Hypothalamus (tissue), 51 donors: ENCODE measurements at places on chromosomes 1 and 21.

- no peak for DNase-seq
Observed at GRCh38 chr1:179826626-179827280, 50.9 kb downstream of the TOR1AIP2 start.

DNA sequence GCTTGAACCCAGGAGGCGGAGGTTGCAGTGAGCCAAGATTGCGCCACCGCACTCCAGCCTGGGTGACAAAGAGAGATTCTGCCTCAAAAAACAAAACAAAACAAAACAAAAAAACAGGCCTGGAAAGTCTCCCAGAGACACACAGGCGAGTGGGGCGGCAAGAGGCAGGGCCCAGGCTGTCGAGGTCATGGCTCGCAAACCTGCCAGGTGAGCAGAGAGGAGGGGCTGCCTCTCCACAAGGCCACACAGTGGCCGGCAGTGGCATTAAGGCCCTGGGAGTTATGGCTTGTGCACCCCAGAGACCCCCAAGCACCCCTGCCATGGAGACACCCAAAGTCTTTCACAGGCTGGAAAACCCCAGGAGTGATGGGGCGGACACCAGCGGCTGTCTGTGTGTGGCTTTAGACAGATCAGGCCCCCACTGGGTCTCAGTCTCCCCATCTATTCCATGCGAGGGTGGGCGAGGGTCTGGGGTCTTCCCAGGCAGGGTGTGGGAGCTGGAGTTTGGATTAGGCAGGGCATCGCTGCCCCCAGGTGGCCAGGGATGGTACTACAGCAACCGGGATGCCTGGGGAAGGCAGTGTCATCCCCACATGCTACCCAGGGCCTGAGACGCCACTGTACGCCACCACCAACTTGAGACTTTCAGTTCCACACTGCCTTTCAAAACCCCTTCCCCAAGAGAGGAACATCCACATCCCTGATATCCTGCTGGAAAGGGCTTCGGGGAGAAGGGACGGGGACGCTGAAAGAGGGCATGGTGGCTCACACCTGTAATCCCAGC is 7.3 kb upstream of the CTRC start:
- DNase-seq, result peak; percentile 62

- no peak for DNase-seq
Observed at GRCh38 chr21:43354026-43354420, 72.9 kb downstream of the SIK1 start.

GRCh38 chr1:225476100-225476511 is 48.3 kb upstream of the LBR start:
- DNase-seq, result no peak

DNA sequence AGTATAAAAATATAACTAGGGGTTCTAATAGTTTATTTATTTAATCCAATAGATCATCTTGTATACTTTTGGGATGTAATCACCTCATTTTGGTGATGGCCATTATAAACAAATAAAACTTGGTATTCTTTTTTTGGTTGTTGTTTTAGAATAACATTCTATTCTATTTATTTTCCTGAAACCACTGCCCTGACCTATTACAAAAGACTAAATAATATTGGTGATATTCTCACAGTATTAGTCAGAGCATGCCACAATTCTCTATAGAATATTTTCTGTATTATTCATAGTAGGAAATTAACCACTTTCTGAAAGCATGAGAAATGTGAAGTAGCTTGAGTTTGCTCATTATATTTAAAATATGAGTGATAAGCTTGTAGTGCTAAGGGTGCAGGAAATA is 54.1 kb upstream of the LRRC7 start:
- no peak for DNase-seq

GRCh38 chr21:41037212-41037611 is 130.7 kb upstream of the BACE2 start:
- no peak for DNase-seq

GRCh38 chr1:2561446-2561845 is 5.3 kb downstream of the TNFRSF14 start:
- DNase-seq, result no peak

GRCh38 chr1:5997316-5997715 is 5.1 kb upstream of the NPHP4 start:
- DNase-seq, result no peak

DNA sequence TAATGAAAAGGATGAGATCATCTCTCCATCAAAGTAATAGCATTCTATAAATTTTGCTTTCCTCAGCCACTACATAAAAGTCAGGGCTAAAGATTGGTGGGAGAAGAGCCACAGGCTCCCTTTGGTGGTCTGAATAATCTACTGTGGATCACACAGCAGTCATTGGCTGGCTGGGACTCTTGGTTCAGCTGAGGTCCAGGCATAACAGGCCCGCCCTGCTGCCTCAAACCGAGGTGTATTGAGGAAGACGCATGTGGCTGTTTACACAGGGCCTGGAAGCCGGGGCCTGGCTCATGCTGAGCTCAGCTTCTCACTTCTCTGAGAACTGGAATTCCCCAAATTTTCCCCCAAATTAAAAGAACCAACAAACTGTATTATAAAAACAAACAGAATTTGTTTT is 139.2 kb downstream of the PTPRC start:
- no peak for DNase-seq

- no peak for DNase-seq
Observed at GRCh38 chr1:160056648-160057169, 13.3 kb downstream of the KCNJ10 start.

DNA sequence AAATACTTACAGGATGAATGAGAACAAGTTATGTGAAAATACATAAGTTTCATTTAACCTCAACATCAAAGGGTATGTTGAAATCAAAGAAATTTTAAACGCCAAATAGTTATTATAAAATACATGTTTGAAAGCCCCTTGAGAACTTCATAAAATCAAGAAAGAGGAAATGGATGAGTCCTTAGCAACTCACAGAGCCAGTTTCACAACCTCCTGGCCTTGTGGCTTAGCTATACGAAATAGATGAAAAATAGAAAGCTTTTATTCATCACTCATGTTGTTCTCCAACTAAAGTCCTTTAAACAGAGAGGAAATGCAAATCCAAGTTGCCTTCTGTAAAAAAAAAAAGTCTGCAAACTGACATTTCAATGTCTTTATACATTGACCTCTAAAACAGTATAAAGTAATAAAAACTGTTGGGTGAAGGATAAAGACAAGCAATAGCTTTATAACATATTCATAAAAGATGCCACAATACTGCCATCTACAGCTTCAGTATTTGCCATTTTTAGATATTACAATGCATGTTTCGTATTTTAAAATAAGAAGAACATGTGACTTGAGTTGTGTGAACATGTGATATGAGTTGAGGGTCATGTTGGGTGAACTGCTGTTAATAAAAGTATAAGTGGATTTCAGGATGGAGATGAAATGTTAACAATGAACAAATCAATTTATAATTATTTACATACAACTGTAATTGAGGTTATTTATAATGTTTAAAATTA is 847.8 kb downstream of the MRPL39 start:
- no peak for DNase-seq

DNA sequence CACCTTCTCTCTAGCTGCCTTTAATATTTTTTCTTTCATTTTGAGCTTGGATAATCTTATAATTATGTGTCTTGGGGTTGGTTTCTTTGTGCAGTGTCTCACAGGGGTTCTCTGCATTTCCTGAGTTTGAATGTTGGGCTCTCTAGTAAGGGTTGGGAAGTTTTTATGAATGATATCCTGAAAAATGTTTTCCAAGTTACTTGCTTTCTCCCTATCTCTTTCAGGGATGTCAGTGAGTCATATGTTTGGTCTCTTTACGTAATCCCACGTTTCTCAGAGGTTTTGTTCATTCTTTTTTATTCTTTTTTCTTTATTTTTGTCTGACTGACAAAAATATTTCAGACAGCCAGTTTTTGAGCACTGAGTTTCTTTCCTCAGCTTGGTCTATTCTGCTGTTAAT is 55.4 kb upstream of the CCDC190 start:
- DNase-seq, result no peak

DNA sequence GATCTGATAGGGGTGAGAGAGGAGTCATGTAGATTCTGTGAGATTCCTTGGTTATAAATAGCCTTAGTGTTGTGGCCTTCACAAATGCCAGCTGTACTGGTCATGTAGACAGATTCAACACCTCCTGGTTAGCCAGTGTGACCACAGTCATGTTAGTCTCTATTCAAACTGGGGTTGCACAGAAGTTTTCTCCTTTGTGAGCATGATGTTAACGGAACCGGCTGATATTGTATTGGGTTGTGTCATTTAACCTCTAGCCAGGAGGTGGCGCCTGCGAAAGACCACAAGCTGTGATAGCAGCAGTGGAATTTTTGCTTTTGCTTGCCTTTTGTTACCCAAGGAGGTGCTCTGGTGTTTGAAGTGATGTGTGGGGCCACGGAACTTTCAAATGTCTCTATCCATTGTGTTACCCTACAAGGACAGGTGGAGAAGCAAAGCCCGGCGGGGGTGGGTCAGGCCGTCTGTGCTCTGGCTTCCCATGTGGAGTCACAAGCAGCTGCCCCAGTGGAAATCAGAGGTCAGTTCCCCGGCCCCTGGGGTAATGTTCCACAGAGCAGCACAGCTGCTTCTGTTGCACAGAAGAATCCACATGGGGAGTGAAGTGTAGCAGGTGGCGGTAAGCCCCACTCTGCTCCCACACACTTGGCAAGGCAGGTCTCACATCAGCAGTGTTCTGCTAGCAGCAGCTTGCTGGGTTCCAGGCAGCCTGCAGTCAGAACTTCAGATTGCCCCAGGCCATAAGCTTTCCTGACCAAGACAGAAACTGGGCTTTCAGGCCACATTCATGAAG is 112.6 kb downstream of the ADAMTS1 start:
- peak; percentile 13 for DNase-seq

DNA sequence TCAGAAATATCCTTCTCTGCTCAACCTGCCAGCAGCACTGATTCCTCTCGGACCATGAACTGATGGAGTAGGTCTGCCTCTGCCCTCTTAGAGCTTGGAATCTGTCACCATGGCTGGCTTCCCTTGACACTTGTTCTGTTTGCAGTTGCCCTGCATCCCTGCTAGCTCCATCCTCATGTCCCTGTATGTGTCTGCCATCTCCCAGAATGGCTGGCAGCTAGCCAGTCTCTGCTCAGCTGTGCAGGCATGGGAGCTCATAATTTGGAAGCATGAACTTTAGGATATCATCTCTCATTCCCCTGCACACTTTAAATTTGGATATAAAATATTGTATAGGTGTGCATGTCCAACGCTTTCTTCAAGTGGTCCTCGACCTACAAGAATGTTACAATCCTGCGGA is 95.4 kb downstream of the C1orf94 start:
- DNase-seq, result no peak

GRCh38 chr1:240099329-240099728 is 7.6 kb downstream of the FMN2 start:
- DNase-seq, result no peak

GRCh38 chr1:35857830-35858229 is 25.2 kb upstream of the AGO1 start:
- DNase-seq, result no peak
